ENCODE measurements at places on chromosomes 5 and 9. TPM values are rescaled to one million over a fixed set of nuclear protein-coding genes. Genes with fewer than 3 reads are reported as not detected.
A peak's percentile ranks its signal among the peaks of the same experiment; 100 is the strongest.

DNA sequence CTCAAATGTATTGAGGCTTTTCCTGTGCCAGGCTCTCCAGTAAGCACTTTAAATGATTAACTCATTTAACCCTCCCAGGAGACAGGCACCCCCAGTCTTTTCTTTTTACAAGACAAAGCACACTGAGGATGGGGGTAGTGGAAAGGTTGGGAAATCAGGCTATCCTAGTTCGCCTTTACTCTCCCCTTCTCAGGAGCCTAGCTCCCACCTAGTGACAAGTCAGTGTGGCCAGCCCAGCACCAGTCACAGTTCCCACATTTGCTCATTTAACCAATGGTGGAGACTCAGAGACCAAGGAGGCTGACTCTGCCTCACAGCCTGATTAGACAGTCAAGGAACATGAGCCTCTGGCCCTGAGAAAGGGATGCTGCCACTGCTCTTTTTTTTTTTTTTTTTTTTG is 3.5 kb downstream of the ALDH7A1 start:
- no peak overlapping the region for H3K4me3 ChIP-seq
- DNase-seq = no peak
- peaks cover 12% of the 10 kb centered on the region for H3K4me1 ChIP-seq
- no peaks in the 10 kb centered on the region for H3K27me3 ChIP-seq
- H3K36me3 ChIP-seq = no peaks in the 10 kb centered on the region

DNA sequence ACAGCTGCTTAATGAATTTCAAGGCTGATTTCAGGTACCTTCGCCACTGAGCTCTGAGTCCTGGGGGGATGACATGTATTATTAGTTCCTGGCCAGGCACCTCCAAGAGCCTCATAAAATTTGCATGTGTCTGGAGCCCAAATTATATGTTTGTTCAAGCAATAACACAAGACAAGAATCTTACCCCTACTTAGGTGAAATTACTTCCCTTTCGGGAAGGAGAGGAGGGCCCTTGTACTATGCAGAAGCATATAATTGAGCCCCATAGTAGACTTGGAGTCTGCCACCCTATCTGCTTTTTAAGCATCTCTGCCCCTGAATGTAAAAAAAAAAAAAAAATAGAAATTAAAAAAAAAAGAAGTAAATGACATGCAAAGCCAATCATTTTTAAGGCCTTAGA is 13.0 kb upstream of the TMEM38B start:
- no peak overlapping the region for H3K27ac ChIP-seq
- H3K36me3 ChIP-seq = no peaks in the 10 kb centered on the region
- no peak for DNase-seq
- peaks cover 20% of the 10 kb centered on the region for H3K4me1 ChIP-seq
- H3K4me3 ChIP-seq = no peak overlapping the region
- no peaks in the 10 kb centered on the region for H3K27me3 ChIP-seq

GRCh38 chr5:77499441-77499840 is 7.3 kb upstream of the WDR41 start:
- no peak for DNase-seq
- H3K36me3 ChIP-seq = no peaks in the 10 kb centered on the region
- no peaks in the 10 kb centered on the region for H3K27me3 ChIP-seq

DNA sequence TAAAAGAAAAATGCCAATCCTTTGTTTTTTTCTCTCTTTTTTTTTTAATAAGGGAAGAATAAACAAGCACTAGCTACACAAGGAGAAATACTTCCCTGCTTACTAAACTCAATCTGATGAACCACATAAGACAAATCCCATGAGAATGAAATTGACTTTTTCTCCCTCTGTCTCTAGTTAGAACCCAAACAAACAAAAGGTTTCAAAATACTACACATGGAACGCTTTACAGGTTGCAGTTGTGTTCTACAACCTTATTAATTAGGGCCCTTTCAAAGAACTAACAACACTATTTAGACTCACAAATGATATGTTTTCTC is 124.5 kb downstream of the PDE4D start:
- 0 out of 2 replicates have a peak, but pooled peaks cover 4% of the 10 kb centered on the region for H3K4me1 ChIP-seq
- DNase-seq = no peak
- no peaks in the 10 kb centered on the region for H3K36me3 ChIP-seq
- H3K27ac ChIP-seq = no peak overlapping the region

GRCh38 chr5:158998793-158999325 is 100.9 kb downstream of the EBF1 start:
- no peak for DNase-seq
- H3K27me3 ChIP-seq = no peaks in the 10 kb centered on the region
- H3K4me3 ChIP-seq = no peak overlapping the region

GRCh38 chr5:71706906-71707305 is 12.2 kb upstream of the CARTPT start:
- no peaks in the 10 kb centered on the region for H3K27me3 ChIP-seq
- DNase-seq = no peak

DNA sequence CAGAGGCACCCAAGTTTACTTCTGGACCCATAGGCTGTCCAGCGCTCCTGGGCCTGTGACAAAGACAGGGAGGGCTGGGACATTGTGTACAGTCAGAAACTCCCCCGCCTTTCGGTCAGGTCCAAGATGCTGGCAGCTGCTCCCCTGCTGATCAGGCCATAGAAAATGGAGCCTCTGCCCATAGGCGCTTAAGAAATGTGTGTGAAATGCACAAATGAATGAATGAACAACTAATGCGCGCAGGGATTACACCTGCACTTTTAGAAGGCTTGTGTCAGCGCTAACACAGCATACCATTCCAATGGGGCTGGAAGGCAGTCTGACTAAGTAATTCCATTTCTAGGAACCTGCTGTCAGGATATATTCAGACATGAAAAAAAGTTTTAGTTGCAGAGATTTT is 16.3 kb downstream of the PTPN3 start:
- no peaks in the 10 kb centered on the region for H3K27me3 ChIP-seq
- no peak overlapping the region for H3K4me3 ChIP-seq
- H3K36me3 ChIP-seq = no peaks in the 10 kb centered on the region
- no peak for DNase-seq
- no peak overlapping the region for H3K27ac ChIP-seq

- peaks cover 22% of the 10 kb centered on the region for H3K4me1 ChIP-seq
- DNase-seq = no peak
- H3K4me3 ChIP-seq = no peak overlapping the region
- no peaks in the 10 kb centered on the region for H3K27me3 ChIP-seq
- no peak overlapping the region for H3K27ac ChIP-seq
- H3K36me3 ChIP-seq = no peaks in the 10 kb centered on the region
These were observed 54.4 kb downstream of the ARSB start for GRCh38 chr5:78930721-78931120.

DNA sequence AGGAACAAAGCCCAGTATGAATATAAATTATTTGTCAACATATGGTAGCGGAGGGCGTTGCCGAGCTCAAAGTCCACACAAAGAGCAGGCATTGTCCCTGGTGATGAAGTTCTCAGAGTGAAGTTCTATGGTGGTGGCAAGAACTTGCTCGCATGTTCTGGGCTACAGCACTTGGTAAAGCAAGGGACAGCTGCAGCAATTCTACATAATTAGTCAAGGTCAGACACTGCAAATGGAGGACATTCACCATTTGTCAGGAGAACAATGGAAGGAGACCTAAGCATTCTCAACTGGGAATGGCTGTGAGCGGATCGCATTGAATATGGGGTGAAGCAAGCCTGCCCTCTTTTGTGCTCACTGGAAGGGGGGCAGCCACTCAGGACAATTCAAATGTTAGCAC is 503.8 kb upstream of the ADAMTS16 start:
- H3K27ac ChIP-seq = no peak overlapping the region
- H3K4me1 ChIP-seq = no peaks in the 10 kb centered on the region
- H3K27me3 ChIP-seq = no peaks in the 10 kb centered on the region
- DNase-seq = no peak
- no peak overlapping the region for H3K4me3 ChIP-seq
- no peaks in the 10 kb centered on the region for H3K36me3 ChIP-seq

GRCh38 chr9:107174441-107174840 is 108.6 kb upstream of the RAD23B start:
- no peak overlapping the region for H3K27ac ChIP-seq
- H3K4me3 ChIP-seq = no peak overlapping the region
- H3K4me1 ChIP-seq = peaks cover 6% of the 10 kb centered on the region
- no peak for DNase-seq

- no peaks in the 10 kb centered on the region for H3K4me1 ChIP-seq
- no peaks in the 10 kb centered on the region for H3K36me3 ChIP-seq
- no peaks in the 10 kb centered on the region for H3K27me3 ChIP-seq
- DNase-seq = peak; percentile 51
- H3K4me3 ChIP-seq = no peak overlapping the region
- no peak overlapping the region for H3K27ac ChIP-seq
These were observed 67.7 kb downstream of the TENT4A start for GRCh38 chr5:6780802-6781391.

DNA sequence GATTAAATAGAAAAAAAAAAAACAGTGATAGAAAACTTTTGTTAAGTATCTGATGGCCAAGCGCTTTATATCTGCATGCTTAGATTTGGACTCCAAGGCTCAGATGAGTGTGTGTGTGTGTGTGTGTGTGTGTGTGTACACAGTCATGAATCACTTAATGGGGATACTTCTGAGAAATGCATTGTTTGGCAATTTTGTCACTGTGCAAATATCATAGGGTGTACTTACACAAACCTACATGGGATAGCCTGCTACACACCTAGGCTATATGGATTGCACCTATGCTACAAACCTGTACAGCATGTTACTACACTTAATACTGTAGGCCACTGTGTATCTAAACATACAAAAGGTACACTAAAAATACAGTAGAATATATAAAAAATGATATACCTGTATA is 635.6 kb upstream of the NUDT12 start:
- H3K36me3 ChIP-seq = no peaks in the 10 kb centered on the region
- no peak overlapping the region for H3K4me3 ChIP-seq
- no peak overlapping the region for H3K27ac ChIP-seq
- no peaks in the 10 kb centered on the region for H3K4me1 ChIP-seq
- no peak for DNase-seq

DNA sequence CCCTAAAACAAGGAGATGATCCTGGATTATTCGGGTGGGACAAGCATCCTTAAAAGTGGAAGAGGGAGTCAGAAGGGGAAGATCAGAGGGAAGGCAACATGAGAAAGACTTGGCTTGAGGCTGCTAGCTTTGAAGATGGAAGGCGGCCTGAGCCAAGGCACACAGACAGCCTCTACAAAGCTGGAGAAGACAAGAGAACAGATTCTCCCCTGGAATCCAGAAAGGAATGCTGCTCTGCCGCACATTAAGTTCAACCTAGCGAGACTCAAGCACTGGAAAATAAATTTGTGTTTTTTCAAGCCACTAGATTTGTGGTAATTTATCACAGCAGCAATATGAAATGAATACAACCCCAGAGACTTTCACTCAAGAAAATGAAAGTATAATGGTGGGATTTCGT is 17.9 kb downstream of the SLC36A3 start:
- no peak overlapping the region for H3K4me3 ChIP-seq
- H3K36me3 ChIP-seq = no peaks in the 10 kb centered on the region
- H3K27me3 ChIP-seq = no peaks in the 10 kb centered on the region
- H3K27ac ChIP-seq = no peak overlapping the region

The SLC6A7 gene
- total RNA-seq = not detected

DNA sequence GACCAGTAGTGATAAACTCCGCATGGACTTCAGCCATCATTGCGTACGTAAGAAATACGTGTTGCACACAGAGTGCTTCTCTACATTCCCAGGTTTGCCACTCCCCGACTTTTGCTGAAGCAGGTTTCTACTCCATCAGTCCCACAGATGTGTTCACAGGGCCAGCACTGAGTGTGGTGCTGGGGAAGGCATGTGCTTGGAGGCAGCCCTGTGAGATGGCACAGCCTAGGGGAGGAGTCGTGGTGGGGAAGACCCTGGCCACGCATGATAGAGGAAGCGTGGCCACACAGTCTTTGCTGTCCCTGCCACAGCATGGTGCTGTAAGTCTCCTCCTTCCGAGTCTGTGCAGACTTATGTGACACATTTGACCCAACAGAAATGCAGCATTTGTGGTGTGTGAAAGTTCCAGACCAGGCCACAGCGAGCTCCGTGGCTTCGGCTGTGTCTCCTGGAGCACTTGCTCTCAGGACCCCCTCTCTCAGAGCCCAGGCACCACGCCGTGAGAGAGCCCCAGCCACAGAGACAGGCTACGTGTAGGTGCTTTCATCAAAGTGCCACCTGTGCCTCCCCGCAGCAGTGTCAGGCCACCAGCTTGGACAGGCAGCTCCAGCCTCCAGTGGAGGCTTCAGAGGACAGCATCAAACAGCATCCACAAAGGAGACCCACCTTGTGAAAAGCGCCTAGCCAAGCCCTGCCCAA is 197.8 kb downstream of the AUH start:
- H3K27ac ChIP-seq = no peak overlapping the region
- no peaks in the 10 kb centered on the region for H3K27me3 ChIP-seq
- H3K4me3 ChIP-seq = no peak overlapping the region
- peaks cover 10% of the 10 kb centered on the region for H3K4me1 ChIP-seq
- no peak for DNase-seq
- no peaks in the 10 kb centered on the region for H3K36me3 ChIP-seq

DNA sequence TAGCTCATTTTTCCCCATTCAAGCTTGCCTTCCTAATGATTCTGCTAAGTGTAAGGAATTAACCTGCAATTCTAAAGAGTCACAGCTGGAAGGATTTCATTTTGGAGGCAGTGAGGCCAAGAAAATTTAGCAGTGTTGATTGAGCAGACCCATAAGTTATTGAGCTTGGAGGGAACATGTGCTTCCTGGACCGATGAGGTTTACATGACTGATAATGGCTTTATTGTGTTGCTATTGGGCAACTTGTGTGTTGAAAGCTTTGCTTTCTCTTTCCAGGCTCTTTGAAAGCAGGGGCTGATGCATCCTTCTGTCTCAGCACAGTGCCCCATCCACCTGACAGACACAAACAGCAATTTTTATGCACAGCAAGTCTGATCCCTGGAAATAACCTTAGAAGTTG is 398.9 kb upstream of the PCSK5 start:
- no peak for DNase-seq
- H3K36me3 ChIP-seq = no peaks in the 10 kb centered on the region
- H3K27ac ChIP-seq = no peak overlapping the region

DNA sequence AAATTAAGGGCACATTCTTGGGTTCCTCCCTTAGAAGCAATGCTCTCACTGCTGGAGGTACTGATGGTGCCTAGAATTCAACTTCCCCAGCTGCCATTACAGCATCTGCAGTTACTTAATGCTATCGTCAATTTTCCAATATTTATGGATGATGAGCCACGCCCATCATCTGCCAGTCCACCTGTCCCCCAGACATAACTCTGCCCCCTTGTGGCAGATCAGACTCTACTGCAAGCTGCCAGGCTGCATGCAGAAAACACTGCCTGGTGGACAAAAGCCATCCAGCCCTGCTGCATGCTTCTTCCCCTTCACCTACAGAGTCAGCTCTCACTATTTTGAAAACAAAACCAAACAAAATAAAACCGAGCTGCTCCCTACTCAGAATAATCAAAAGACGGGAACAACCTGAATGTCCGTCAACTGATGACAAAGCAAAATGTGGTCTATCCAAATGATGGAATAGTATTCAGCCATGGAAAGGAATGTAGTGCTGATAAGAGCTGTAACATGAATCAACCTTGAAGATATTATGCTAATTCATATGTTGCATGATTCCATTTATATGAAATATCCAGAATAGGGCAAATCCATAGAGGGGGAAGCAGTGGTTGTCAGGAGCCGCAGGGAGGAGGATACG is 66.4 kb downstream of the RETREG1 start:
- DNase-seq = peak; percentile 72
- H3K36me3 ChIP-seq = no peaks in the 10 kb centered on the region
- no peaks in the 10 kb centered on the region for H3K27me3 ChIP-seq
- no peak overlapping the region for H3K4me3 ChIP-seq
- no peak overlapping the region for H3K27ac ChIP-seq

The ADAMTS12 gene
- not detected for total RNA-seq
